ENCODE measurements at places on chromosomes 2 and 18.

DNA sequence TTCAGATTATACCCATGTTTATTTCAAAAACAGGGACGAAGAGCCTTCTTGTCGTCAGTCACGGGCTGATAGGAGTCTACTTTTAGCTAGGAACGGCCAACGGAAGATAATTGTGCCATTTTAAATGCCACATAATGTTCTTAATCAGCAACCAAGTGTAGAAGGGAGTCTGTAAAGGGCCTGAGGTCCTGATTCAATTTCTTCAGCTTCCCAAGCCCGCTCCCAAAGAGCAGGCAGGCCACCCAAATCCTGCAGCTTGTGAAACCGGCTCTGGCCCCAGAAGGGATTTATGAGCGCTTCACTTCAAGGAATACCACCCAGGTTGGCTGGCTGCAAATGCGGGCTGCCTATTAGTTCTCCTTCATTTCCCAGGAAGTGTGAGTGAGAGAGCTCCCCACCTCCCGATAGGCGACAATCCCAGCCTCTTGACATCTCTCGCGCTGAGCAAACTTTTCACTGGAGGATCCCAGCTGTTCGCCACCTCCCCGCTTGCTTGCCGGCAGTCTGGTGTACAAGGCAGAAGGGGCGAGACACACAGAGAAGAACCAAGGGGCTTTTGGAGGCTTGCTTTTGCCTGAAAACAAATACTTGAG lies 272.9 kb downstream of the CDH20 start:
- DNase-seq, result no peak

- DNase-seq, result no peak
Observed at GRCh38 chr2:43178602-43179542, 47.5 kb downstream of the ZFP36L2 start.

DNA sequence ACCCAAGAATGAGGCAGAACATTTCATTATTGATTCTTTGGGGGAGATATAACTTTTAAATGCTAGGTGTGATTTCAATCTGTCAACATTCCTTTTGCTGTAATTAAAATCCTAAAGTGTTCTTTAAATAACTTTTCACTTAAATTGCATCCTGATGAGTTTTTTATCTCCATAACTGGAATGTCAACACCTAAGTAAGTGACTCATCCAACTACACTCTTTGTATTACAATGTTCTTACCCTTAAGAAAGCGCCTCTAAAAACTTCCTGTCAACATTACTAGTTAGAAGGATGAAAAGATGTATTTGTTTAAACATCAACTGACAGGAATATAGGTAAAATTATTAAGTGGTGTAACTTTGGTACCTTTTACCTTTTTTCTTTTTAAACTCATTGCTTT lies 1657.0 kb downstream of the LRP1B start:
- no peak for DNase-seq

GRCh38 chr18:73279498-73279897 lies 411.7 kb upstream of the NETO1 start:
- DNase-seq, result no peak

DNA sequence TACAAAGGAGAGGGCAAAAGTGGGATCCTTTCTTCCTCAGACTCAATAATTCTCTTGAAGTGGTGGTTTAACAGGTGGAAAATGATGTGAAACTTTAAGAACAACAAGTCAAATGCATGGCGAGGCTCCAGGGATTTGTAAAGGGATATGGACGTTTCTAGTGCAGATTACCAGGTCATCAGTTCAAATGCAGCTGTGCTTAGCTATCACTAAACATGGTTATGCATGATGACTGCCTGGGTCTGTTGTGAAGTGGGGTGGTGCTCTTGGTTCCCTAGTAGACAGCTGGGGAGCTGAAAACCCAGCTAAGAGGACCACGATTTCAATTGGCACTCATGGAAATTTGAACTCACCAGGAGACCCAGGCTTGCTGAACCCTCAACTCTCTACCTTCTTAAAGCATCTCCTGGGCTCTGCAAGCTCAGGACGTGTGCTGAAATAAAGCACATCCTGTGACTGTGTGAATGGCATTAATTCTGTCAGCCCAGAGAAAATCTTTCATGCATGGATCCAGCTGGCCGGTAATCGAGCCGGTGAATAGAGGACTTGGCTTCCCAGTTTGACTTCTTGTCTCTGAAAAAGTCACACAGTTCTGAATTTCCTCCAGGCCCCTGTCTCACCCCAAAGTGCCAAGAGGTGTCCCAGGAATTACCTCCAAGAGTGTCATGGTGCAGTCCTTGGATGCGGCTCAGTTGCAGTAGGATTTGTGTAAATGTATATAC lies 146.1 kb downstream of the MTX2 start:
- no peak for DNase-seq

DNA sequence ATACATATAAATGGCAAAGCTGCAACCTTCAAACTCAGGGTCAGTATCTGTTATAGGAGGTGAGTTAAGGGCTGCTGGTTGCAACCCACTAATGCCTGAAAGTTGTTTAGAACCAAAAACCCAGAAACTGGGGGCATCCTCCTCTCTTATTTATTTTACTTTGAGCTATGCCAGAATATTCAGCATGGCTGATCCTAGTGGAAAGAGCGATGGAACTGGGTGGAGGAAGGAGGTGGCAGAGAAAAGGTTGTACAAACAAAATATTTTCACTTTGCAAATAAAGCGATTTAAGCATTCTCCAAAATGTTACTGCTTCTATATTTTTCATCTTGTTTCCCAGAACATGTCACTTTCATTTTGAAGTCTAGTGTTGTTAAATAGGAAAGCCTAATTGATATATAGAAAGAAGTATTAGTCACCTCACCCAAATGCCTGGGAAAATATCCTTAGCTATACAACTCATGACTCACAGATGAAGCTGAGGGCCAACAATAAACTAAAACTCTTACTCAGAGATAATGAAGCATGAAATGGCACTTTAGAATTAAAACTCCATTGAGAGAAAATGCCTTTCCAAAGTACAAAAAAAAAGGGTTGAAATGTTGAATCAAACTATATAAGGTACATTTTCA lies 251.4 kb upstream of the UBE2E3 start:
- no peak for DNase-seq

DNA sequence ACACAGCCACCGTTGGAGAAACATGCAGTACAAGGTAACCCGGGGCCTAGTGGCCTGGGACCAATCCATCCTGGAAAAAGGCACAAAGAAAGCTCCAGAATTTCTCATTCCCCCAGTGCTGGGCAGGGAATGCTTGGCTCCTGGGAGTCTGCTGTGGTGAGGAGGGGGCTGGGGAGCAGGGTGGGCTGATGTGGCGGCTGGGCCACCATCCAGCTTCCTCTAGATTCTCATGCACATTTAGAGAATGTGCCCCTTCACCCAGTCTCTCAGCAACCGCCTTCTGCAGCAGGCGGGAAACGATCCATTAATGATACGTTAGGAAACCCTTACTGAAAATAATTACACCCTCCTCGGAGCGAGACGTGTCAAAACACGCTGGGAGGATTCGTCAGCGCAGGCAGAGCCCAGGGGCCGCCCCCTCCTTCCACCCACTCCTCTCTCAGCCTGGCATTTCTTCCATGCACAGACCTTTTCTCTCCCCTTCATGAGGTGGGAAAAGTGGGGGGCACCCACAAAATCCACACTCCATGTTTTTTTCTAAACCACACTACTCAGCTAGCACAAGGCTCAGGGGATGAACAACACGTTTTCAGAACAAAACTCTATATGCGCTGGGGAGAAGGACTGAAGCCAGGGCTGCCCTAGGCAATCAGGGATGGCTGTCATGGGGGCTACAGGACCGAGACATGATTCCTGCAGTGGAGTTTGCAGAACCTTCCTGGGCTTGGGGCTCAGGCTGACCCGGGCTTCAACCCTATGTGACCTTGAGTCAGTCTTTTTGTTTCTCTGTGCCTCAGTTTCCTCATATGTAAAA lies 56.1 kb upstream of the SMAD7 start:
- DNase-seq, result peak; percentile 60

DNA sequence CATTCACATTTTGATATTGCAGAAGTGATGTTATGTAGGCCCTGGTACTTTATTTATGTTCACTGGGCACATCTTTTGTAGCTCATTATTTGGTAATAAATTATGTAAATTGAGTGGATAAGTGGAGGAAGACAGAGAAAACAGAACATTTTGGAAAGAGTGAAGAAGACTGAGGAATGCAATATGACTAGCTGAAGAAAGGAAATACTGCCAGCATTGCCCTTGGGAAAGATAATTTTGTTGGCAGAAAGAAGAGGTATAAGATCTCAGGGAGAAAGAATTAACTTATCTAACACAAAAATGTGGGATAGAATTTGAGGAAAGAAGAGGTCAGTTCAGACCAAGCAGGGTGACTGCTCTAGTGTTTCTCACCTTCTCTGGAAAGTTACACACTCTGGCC lies 118.8 kb downstream of the TTC27 start:
- no peak for DNase-seq
